ENCODE measurements at places on chromosomes 2 and 18. TPM values are rescaled to one million over a fixed set of nuclear protein-coding genes. Genes with fewer than 3 reads are reported as not detected.

- peak; percentile 83 for DNase-seq
Measured at GRCh38 chr2:5695654-5696403, 3.6 kb downstream of the SOX11 start.

DNA sequence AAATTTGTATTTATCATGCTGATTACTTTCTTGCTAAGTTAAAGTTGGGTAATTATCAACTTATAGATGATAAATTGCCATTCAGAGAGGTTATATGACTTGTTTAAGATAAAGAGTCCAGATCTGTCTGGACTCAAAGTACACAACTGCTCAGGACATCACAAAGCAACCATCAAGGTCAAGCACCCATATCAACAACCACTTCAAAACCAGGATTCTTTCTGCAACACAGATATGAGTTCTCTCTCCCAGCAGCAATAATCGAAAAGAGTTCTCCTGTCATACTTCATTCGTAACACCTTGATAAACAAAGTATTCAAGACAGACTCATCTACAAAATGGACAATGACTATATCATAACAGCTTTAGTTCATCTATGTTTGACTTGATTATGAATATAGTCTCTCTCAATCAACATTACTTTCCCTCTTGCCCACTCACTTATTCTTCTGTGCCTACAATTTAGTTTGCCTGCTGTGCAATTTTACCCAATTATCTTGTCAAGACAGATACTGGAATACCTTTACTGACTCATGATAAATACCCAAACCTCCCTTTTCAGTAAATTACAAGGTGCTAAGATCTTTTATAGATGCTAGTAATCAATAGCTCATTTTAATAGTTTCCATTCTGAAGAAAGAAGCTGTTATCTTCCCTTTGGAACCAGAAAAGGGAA is 281.8 kb downstream of the NBAS start:
- DNase-seq, result no peak

GRCh38 chr2:234869164-234869563 is 82.7 kb upstream of the SH3BP4 start:
- DNase-seq, result no peak

DNA sequence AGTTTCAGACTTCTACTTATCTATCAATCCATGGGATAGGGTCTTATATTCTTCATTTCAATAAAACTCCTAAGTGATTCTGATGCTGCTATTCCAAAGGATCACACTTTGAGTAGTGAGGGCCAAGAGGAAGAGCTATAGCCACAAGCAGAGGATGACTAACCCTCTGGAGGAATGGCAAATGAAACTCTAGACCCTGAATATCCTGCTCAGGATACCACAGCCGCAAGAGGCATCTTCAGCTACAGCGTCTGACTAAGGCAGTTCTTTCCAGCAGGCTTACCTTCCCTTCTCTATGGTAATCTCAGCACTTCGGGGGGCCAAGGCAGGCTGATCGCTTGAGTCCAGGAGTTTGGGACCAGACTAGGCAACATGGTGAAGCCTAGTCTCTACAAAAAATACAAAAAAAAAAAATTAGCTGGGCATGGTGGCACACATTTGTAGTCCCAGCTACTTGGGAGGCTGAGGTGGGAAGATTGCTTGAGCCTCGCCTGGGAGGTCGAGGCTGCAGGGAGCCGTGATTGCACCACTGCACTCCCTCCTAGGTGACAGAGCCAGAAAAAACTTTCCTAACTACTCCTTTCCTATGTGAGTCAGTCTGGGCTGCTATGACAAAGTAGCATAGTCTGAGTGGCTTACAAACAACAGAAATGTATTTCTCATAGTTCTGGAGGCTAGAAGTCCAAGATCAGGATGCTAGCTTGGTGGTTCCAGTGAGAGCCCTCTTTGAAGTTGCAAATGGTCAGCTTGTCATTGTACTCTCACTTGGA is 371.9 kb downstream of the IRS1 start:
- no peak for DNase-seq

GRCh38 chr2:12495247-12495868 is 221.4 kb upstream of the TRIB2 start:
- DNase-seq, result no peak

- no peak for DNase-seq
Measured at GRCh38 chr2:48459921-48460320, 70.0 kb upstream of the STON1 start.

GRCh38 chr2:8684878-8685696 is 3.2 kb downstream of the ID2 start:
- peak; percentile 68 for DNase-seq

- DNase-seq, result no peak
Measured at GRCh38 chr2:118650327-118650726, 197.1 kb downstream of the EN1 start.

DNA sequence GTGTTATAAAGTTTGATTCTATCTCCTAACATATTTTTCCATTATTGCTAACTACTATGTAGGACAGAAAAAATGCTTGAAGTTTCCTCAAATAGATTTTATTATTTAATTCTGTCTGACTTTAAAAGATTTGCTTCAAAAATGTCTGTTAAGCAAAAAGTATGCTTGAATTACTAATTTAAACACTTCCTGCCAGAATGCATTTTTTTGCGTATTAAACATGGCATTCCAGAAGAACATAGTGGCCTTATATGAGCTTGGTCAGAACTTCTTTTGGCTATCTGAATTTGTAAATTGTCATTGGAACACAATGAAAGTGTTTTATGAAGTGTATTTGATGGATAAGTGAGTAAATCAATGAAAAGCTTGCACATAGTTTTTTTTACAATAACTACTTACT is 37.8 kb downstream of the MBD5 start:
- no peak for DNase-seq

DNA sequence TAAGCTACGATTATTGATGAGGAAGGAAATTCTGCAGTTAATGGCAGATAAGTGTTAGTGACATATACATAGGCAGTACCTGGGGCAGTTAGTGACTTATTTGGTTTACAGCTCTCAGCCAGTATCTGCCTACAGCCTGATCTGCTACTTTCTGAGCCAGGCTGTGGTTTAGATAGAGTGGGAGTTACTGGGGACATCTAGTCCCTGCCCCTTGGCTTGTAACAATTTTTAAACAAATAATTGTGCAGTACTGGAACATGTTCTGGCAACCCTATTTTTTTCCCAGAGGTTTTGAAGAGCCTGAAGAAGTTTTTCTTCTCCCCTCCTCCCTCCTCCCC is 2.3 kb downstream of the KIF5C start:
- no peak for DNase-seq

DNA sequence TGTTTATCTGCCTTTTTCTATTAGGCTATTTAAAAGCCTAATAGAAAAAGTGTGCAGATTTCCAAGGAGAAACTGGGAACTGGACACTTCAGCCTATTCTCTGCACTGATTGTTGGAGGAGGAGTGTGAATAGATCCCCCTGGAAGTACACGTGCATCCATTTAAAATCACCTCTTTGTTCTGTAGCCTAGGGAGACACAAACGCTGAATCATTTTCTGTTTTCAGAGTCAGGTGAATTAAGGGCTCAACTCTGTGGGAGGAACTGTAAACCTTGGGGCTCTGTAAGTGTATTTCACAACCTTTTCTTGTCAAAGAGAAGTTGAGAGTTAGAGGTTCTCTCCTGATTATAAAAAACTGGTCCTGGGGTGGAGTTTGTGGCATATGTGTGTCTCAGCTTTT is 159.7 kb downstream of the SPAG16 start:
- no peak for DNase-seq

GRCh38 chr18:37717098-37717497 is 151.5 kb upstream of the CELF4 start:
- no peak for DNase-seq

DNA sequence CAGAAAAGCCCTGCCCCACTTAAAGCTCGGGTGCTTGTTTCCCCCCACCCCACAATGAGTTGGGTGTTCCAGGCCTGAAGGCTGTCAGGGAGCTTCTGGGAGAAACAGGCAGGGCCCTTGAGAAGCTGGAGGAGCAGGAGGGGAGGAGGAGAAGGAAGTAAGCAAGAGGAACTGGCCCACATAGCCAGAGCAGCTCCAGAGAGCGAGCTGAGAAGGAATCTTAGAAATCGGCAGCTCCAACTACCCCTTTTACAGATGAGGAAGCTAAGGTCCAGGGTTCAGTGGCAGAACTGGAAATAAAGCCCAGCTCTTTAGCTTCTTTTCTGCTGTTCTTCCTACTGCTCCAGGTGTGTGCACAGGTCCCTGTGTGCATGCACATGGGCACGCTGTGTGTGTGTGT is 12.7 kb upstream of the KCNK3 start:
- DNase-seq, result no peak

DNA sequence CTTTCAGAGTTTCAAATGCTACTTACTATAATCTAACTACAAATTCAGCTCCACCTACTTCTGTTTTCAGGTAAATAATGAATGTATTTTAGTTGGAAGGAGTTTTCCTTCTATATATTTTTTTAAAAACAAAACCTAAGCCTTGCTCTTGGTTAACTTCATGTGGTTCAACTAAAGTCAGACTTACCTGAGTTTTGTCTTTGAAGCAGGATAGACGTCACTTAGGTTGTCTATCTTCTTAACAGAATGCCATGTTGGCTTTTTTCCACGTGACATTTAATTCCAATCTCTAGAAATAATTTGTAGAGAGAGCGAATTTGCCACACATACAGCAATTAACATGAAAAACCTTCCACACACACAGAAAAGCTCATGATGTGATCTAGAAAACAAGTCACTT is 43.9 kb upstream of the CYTIP start:
- no peak for DNase-seq

- DNase-seq, result no peak
Measured at GRCh38 chr2:105099153-105099552, 61.3 kb downstream of the MRPS9 start.

DNA sequence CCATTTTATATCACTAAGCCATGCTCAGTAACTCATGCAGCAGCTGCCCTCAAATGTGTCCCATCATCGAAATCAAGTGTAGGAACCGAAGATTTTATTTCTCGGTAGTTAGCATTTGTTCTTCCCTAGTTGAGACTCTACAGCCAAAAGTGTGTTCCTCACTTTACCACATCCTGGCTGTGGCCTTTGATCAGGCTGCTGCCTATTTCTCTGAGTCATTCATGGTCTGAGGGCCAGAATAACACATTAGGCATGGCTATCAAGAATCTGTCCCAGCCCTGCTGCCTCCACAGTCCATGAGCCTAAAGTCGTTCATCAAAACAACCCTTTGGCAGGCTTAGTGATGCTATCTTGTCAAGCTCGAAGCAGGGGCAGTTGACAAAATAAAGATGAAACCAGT is 300.1 kb downstream of the TDRD15 start:
- no peak for DNase-seq

DNA sequence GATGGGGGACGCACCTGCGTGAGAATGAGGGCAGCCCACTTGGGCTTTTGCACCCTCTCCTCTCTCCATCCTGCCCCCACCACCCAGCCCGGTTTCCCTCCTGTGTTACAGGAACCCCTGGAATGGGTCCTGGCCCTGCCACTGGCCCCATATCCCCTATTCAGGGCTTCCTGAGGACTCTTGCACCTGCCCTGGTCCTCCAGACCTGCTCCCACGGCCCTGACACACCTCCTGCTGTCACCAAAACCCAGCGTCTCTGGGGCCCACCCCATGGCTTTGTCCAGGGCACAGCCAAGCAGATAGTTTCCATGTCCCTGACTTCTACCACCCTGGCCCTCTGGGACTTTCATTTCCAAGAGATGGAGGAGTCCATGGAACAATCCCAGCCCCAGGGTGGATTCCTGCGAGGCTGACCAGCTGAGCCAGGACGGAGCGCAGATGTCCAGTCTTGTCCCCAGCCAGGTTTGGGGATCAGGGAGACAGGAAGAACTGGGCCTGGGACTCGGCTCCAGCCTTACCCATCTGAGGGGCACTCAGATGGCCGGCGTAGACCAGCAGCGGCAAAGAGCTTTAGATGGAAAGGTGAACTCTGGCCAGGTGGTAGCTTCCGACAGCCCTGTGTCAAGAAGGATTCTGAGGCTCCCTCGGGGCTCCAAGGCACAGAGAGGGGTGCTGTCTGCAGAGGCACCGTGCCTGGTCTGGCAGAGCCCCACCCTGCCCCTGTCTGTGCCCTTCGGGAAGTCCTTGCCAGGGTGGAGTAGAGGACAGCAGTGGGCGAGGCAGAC is 12.0 kb downstream of the GPR35 start:
- DNase-seq, result no peak

GRCh38 chr2:137968477-137969417 is 4.5 kb downstream of the HNMT start:
- no peak for DNase-seq

- peak; percentile 86 for DNase-seq
Measured at GRCh38 chr2:224223851-224224555, 177.9 kb downstream of the FAM124B start.

GRCh38 chr2:176149939-176150583 is 1.3 kb upstream of the HOXD4 start:
- DNase-seq, result no peak

GRCh38 chr2:96549466-96549785 is 12.9 kb downstream of the ARID5A start:
- no peak for DNase-seq

DNA sequence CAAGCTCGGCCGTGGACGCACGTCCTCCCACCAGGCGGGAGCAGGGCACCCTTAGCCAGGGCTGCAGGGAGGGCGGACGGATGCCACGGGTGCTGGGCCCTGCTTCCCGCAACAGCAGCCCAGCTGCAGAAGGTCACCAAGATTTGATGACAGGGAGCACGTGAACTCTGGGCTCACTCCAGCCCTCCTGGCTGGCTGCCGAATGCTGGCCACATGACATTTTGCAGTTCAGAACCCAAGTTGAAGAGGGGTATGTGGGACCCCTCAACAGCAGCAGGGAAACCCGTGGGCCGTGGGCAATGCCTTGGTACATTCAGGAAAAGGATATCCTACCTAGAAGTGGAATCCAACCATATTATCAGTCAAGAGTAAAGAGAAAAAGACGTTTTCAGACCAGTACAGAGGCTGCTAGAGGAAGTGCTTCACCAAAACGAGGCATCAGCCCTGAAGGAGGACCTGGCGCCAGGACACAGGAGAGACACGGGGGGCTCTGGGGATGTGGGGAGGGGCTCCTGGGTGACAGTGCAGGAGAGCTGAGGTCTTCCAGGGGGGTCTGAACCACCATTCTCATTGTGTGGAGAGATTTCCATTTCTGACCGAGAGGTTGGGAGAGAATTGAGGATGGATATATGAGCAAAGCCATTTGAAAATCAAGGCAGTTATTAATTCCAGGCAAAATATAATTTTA is 107.4 kb upstream of the CTDP1 start:
- DNase-seq, result no peak

The PECR gene
- 14.3 TPM for total RNA-seq

The STAMBP gene
- total RNA-seq, result 25.1 TPM

The MEIS1 gene
- 158 TPM for total RNA-seq

The SKA1 gene
- 1.3 TPM for total RNA-seq

The GAD1 gene
- total RNA-seq, result 0.80 TPM

The FOSL2 gene
- 40.0 TPM for total RNA-seq

The IMPA2 gene
- 62.2 TPM for total RNA-seq

The GALNT5 gene
- 15.9 TPM for total RNA-seq

The LIMS3 gene
- total RNA-seq, result 1.2 TPM

The FBXO41 gene
- 5.0 TPM for total RNA-seq
